ENCODE measurements at places on chromosomes 2 and 18.

GRCh38 chr18:39198376-39198775 lies 1632.8 kb upstream of the CELF4 start:
- DNase-seq = peak; percentile 24

DNA sequence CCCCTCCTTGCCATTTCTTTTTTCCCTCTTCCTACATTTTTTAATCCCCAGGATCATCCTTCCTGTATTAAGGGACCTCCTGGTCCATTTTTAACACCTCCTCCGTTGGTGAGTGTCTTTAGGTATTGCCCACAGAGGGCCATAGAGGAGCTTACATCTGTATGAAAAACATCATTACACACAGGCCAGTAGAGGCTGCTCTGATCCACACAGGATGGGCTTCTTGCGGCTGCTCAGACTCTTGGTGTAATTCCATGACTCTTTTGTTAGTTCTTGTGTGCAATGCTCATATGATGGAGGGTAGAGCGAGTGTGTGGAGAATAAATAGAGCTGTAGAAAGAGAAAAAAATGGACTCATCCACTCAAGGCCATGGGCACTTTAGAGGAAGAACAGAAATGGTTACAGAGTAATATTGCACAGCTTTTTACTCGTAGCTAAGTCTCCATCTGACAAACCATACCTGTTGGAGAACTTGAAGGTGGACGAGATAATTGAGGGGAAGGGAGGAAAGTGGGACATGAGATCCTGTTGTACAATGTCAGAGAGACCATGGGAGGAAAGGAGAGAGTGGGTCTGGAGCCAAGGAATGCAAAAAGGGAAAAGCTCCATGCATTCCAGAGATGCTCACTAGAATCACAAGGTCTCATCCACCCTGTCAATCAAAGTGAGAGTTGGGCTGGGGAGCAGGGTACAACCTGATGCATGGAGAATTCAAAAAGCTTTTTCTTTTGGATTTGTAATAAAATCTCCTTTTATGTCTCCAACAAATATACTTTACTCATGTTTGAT lies 129.7 kb upstream of the TNP1 start:
- DNase-seq = no peak

GRCh38 chr18:74116633-74117554 lies 30.7 kb downstream of the FBXO15 start:
- peak; percentile 8 for DNase-seq

- DNase-seq = no peak
Observed at GRCh38 chr18:57585421-57585820, 1.1 kb downstream of the FECH start.

- DNase-seq = no peak
Observed at GRCh38 chr2:181916726-181917718, 25.5 kb downstream of the ITPRID2 start.

DNA sequence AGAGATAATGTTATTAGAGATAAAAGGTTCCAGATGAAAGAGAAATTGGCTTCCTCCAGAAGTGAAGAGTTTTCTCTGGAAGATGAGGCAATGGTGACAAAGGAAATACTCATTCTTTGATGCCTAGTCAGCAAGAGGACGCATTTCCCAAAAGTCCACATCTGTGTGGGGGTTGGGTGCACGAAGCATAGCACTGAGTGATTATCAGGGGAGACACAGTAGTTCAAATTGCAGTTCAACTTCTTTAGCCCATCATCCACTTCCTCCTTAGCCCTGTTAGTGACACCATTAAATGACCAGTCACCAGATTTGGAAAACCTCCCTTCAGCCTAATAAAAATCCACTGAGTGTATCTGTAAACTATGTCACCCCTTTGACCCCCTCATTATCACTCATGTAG lies 80.9 kb upstream of the PHLPP1 start:
- DNase-seq = no peak

- no peak for DNase-seq
Observed at GRCh38 chr2:126719833-126720351, 63.9 kb downstream of the GYPC start.

DNA sequence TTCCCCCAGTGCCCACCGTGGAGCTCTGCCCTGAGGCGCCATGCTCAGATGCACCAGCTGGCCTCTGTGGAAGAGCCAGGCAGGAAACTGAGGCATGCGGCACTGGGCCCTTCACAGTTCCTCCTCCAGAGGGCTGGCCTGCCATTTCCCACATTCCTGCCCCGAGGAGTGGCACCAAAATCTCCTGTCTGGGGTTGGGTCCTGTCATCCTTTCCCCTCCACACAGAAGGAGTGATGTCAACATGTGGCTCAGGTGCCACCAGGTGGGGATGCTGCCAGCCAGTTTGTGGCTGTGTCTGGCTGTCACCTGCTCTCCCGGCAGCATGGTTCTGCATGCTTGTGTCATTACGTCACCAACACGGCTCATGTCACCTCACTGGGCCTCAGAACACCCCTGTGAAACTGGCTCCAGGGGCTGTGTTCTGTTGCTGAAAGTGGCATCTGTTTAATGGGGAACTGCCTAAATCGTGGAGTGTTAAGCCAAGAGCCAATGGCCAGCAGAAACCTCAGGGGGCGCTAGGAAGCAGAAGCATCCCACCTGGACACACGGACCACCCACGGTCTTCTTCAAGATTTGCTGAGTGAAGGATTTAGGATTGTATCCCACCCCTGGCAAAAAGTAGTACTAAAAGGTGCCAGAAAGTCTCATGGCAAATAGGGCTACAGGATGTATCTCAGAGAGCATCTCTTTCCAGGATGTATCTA lies 51.3 kb downstream of the ZAP70 start:
- DNase-seq = no peak

DNA sequence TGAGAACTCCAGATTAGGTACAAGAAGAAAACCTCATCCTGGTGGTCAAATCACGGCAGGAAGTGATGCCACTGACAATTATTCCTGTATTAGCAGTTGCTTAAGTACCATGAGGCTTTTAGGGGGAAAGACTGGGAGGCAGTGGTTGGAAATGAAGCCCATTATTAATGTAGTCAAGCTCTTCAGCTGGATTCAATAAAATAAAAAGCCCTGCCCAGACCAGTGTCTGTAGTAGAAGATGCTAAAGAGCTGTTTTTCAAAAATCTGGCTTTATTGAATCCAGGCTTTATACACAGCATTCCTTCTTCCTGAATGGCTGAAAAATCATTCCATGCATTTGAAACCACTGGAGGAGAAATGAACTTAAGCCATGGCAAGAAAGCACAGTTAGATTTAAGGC lies 155.2 kb downstream of the BCL2 start:
- no peak for DNase-seq

- DNase-seq = no peak
Observed at GRCh38 chr2:24231461-24231881, 56.6 kb downstream of the FAM228A start.

DNA sequence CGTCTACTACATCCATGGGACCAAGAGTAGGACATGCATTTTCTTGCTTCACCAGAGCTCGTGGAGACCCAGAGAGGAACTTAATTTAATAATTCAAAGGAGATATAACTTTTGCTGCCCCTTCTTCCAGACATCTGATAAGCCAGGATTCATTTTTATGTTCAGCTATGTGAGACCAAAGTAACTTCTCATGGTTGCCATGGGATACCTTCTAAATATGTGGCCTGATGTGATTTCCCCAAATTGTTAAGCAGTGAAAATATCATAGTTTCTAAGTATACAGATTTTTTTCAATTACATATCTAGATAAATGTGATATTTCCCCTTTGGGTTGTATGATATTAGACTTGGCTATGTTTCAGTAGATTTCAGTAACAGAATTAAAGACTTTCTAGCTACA lies 185.5 kb upstream of the FN1 start:
- DNase-seq = no peak

GRCh38 chr2:59312967-59313940 lies 1072.1 kb upstream of the FANCL start:
- no peak for DNase-seq

GRCh38 chr2:221444106-221444505 lies 128.0 kb downstream of the EPHA4 start:
- no peak for DNase-seq

DNA sequence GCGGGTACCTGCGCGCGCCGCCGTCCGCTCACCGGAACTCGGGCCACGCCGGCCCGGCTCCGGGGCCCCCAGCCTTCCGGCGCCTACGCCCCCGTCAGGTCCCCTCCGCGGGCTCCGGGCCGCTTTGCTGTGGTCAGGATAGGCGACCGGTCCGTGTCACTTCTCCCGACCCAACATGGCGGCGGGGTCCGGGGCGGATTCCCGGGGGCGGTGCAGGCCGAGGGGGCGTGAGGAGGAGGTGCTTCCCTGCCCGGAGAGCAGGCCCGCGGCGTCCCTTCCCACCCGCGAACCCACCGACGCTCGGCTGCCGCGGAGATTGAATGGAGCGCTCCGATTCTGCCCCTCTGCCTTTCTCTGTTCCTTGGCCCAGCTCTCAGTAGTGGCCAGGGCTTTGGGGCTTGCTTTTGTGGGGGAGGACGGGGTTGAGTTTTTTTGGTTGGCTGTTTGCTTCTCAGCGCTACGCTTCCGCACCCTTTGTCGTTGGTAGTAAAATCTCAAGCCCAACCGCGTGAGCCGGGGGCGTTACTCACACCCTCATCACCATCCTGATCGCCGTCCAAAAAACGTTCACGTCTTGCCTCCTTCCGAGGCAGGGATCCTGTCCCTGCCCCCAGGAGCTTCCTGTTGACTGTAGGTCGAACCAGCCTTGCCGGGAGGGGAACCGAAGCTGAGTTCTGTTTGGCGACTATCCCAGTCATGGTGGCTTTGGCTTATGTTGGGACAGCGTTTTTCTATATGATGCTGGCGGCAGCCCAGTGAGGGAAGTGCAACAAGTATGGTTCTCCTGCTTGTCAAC lies 532 bp upstream of the YES1 start:
- peak; percentile 66 for DNase-seq

DNA sequence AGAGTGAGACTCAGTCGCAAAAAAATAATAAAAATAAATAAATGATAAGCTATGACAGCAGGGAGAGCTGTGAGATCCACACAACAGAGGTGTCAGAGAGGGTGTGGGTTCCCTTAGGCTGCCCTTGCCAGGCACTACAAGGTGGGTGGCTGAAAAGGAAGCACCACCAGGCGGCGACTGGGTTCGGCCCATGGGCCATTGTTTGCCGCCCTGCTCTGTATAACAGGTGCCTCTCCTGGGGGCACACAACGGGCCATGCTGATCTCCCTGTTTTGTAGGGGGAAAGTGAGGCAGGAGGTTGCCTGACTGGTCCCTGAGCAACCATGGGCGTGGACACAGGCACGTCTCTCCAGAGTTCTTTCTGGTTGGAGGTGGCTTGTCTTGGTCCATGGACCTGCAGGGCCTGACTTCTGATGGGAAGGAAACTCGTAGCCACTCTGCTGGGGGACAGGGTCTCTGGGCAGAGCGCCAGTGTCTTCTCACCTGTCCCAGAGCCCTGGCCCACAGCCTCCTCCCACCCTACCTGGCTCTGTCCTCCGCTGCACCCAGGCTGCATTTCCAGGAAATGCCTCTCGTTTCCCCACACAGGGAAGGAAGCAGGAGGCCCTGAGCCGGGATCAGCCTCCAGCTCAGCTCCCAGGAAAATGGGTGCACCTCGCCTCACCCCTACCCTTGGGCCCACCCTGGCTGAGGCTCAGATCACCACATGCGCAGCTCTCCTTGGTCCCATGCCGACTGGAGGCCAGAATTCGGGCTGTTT lies 109.6 kb upstream of the ODC1 start:
- no peak for DNase-seq

GRCh38 chr2:205188239-205189138 lies 493.8 kb upstream of the NRP2 start:
- no peak for DNase-seq

GRCh38 chr18:61360404-61361383 lies 27.5 kb downstream of the CDH20 start:
- no peak for DNase-seq

GRCh38 chr2:215868846-215869543 lies 144.4 kb downstream of the MREG start:
- no peak for DNase-seq

- DNase-seq = no peak
Observed at GRCh38 chr2:216017365-216017764, 4.0 kb upstream of the MREG start.

GRCh38 chr2:69642709-69643601 lies 584 bp downstream of the AAK1 start:
- DNase-seq = peak; percentile 8

DNA sequence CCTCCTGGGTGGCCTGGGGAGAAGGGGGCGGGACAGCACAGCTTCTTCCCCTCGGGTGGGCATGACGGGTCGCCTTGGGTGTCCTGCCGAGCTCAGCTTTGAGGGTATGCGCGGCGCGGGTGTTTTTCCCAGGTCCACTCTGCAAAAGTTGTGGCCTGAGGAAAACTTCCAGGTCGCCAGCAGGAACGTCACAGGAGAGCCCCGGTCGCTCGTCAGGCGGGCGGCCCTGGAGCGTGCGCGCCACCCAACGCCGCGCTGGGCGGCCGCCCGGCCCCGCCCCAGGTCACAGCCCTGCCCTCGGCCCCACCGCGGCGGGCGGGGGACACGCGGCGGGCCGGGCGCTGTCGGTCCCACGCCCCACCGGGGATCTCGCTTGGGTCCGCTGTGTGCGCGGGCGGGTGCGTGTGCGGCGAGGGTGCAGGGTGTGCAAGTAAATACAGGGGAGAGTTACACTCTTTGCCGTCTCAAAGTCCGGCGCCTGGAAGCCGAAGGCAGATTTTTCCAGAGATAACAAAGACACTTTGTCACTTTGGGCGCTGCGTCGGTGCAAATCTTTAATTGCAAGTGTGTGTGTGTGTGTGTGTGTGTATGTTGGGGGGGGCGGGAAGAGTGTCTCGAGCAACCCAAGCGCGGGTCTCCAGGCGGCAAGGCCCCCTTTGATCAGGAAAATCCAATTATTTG lies 616 bp upstream of the SP5 start:
- DNase-seq = peak; percentile 12

DNA sequence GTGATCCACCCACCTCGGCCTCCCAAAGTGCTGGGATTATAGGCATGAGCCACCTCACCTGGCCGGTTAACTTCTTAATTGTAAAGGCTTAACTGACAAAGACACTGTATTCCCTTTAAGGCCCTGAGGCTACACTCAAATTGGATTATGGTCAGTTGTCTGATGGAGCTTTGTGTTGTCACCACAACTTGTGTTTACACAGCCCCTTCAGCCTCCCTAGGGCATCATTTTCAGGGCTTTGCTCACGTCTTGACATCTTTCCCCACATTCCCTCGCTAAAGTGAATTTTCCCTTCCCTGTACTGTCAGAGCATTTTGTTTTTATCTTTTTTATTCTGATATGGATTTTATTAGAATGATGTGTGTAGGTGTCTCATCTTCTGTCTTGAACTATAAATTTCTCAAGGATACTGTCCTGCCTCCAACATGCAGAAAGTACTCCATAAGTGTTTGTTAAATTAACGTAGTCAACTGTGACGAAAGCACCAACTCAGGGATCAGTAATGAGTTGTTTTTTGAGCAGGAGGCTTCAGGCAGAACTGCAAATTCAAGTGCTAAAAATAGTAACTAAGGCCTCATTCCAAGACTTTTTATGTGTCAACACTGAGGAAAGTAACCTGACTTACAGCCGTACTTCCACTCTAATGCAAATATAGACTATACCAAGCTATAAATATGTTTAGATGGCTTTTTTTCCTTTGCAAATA lies 77.1 kb upstream of the NARS1 start:
- DNase-seq = no peak

GRCh38 chr2:99593692-99594427 lies 104.0 kb upstream of the REV1 start:
- DNase-seq = no peak

Data from NCI-H1436 (cell line).